ENCODE measurements at places on chromosomes 5 and 9. TPM values are rescaled to one million over a fixed set of nuclear protein-coding genes. Genes with fewer than 3 reads are reported as not detected.

The HNRNPH1 gene
- total RNA-seq = 384 TPM

The INSL6 gene
- not detected for total RNA-seq

The BTNL3 gene
- not detected for total RNA-seq

The CXXC5 gene
- 50.6 TPM for total RNA-seq

The PLAC8L1 gene
- total RNA-seq = not detected
